ENCODE measurements at places on chromosomes 11 and 22. TPM values are rescaled to one million over a fixed set of nuclear protein-coding genes. Genes with fewer than 3 reads are reported as not detected.

- no peak for DNase-seq
- H3K27me3 ChIP-seq = no peaks in the 10 kb centered on the region
- no peaks in the 10 kb centered on the region for H3K4me1 ChIP-seq
- H3K36me3 ChIP-seq = peaks cover 91% of the 10 kb centered on the region
Measured at GRCh38 chr11:9736365-9736764, 72.5 kb downstream of the SWAP70 start.

- no peaks in the 10 kb centered on the region for H3K36me3 ChIP-seq
- no peak overlapping the region for H3K27ac ChIP-seq
- DNase-seq = no peak
- H3K4me3 ChIP-seq = no peak overlapping the region
- H3K27me3 ChIP-seq = peaks cover 100% of the 10 kb centered on the region
Measured at GRCh38 chr11:31803813-31804311, 7.3 kb downstream of the PAX6 start.

The TRIM29 gene
- not detected for polyA plus RNA-seq

The C11orf71 gene
- 3.7 TPM for polyA plus RNA-seq

The TUB gene
- polyA plus RNA-seq = 2.4 TPM
